Right renal cortex interstitium (tissue), 3 donors: ENCODE measurements at places on chromosomes 1 and 21. TPM values are rescaled to one million over a fixed set of nuclear protein-coding genes. Genes with fewer than 3 reads are reported as not detected.

Gene FCRL2
- not detected for polyA plus RNA-seq

Gene FCRLB
- polyA plus RNA-seq, result 5.3 TPM

Gene S100A3
- polyA plus RNA-seq, result 0.35 TPM

Gene HSPB7
- 3.9 TPM for polyA plus RNA-seq
